ENCODE measurements at places on chromosomes 11 and 22.

GRCh38 chr11:77299528-77299993 is 1.9 kb downstream of the GDPD4 start:
- peak; percentile 97 for DNase-seq

- DNase-seq = peak; percentile 91
Measured at GRCh38 chr11:118488480-118489109, 38.7 kb upstream of the TTC36 start.

DNA sequence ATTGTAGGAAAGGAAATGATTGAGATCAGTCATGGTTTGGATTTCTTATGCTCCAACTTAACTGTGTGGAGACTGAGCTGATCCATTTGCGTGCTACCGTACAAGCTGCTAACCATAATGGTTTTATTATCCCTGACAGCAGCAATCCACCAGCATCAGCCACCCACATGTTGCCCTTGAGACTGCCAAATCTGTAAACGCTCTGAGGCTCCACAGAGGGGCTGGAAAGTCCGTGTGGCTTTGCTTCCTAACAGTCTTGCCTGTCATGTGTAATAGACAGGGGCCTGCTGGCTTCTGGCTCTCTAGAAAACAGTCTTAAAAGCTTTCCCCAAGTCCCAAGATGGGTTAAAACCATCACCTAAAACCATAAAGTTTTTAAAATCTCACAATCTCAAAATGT is 30.1 kb downstream of the ATG16L2 start:
- DNase-seq = no peak

- DNase-seq = no peak
Measured at GRCh38 chr22:43948836-43949406, 6.3 kb upstream of the SAMM50 start.

DNA sequence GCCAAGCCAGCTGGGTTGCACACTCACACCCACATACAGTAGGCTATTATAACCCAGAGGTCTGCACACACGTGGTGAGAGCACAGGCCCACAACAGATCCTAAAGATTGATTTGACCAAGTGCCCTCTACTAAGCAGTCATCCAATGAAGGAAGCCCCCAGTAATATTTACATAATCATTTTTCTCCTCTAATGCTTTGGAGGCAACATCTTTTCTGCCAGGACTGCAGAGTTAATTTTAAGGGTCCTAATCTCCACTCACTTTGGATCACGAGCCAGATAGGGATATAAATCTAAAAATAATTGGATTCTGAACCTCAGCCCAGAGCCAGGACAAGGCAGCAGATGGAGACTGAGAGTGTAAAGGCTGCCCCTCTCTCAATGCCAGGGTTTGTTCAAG is 49.1 kb upstream of the MTNR1B start:
- no peak for DNase-seq

GRCh38 chr11:1482581-1483444 is 3.8 kb downstream of the MOB2 start:
- no peak for DNase-seq

GRCh38 chr22:33919391-33920196 is 682 bp downstream of the LARGE1 start:
- peak; percentile 38 for DNase-seq

DNA sequence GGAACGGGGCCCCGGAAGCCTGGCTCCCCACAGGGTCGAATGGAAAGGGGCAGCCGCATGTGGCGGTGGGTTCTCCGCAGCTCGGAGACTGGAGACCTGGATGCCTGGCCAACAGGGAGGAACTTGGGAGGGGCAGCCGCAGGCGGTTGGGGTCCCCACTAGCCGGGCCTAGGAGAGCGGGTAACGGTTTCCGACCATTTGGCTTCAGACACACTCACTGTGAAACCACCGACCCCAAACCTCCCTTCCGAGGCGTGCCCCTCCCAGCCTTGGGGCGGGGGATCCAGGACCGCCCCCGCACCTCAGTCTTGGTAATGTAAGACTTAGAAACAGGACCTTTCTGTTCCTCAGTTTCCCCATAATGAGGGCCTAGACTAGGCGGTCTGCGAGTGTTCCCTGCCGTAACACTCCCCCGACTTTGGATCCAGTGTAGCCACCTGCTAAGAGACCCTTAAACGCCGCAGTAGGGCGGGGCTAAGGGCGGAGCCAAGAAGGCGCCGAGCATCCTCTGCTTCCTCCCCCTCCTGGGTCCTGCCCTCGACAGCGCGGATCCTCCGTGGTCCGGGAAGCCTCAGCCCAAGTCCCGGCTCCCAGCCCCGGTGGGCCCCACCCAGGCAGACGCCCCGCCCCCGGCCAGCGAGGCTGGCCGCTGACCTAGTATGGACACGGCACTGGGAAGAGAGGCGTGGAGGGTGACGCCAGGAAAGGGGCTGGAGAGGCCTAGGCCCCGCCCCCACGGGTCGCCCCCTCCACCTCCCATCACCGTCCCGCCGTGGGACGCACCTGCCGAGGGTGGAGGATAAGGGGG is 1.8 kb upstream of the RASGRP2 start:
- no peak for DNase-seq

DNA sequence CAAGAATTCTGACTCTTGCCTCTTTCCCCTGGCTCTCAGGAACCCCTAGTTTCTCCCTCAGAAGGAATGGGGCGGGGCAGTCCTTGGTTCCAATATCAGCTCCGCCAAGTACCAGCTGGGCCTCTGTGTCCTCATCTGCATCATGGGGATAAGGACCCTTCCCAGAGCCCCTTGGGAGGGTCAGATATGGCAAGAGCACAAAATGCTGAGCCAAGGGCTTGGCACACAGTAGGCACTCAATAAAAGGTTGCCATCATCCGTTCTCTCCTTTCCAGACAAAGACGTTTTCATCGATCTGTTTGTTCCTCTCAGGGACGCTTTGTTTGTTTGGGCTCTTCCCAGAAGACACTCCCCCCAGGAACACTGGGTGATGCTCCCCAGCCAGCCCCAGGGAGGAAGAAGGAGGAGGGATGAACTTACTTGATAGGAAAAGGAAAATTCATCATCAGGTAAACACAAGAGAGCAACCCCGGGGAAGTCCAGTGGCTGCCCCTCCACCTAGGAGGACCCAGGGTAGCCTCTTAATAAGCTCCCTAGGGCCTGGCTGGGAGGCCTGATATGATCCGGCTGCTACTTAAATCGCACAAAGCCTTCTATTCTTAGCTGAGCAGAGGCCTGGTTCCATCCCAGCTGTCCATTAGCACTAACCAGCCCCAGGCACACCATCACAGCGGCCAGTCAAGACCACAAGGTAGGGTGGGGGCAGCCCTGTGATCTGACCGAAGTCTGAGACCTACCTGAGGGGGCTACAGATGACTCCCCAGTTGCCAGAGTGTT is 19.6 kb downstream of the GDPD5 start:
- DNase-seq = no peak

DNA sequence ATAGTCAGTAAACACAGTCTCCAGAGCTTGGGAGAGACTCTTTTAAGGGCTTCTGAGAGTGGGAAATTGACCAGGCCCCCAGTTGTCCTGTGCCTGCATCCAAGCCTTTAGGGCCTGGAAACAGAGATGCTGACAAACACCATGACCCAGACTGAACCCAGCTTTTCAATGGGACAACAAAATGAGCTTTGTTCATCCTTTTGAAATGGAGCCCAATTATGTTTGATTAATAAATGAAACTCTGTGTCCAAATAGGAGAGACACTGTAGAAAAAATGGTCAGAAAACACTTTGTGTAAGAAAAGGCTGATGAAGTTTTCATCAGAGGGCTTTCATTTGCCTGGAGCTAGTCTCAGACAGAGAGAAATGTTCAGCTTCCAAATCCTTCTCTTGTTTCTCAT is 146.0 kb downstream of the RRAS2 start:
- DNase-seq = no peak

GRCh38 chr22:31046539-31047226 is 34.4 kb upstream of the SMTN start:
- DNase-seq = no peak

DNA sequence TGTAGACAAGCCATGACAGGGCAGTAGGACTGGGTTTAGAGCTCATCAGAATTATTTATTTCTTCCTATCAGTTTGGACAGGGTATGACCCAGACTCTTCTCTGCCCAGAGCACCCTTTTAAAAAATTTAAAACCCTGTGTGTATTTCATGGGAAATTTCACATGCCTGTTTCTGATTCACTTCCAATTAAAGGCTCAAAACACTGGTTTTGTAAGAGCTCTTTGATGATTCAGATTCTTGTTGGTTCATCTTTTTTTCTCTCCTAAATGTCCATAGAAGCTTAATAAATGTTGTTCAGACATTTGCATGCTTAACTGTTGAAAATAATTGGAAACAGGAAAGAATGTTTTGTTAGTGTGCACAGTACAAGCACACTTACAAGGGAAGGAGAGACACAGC is 13.8 kb downstream of the FLI1 start:
- DNase-seq = no peak

- DNase-seq = no peak
Measured at GRCh38 chr11:108927791-108928545, 263.1 kb downstream of the DDX10 start.

- no peak for DNase-seq
Measured at GRCh38 chr11:73001615-73002014, 140.5 kb downstream of the FCHSD2 start.

DNA sequence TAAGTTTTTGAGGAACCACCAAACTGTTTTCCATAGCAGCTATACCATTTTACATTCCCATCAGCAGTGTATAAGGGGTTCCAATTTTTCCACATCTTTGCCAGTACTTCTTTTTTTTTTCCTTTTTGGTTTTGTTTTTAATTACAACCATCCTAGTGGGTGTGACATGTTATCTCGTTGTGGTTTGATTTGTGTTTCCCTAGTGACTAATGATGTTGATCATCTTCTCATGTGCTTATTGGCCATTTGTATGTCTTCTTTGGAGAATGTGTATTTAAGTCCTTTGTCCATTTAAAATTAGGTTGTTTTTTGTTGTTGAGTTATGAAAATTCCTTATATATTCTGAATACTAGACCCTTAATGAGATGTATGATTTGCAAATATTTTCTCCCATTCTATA is 59.3 kb downstream of the STIM1 start:
- no peak for DNase-seq

- DNase-seq = no peak
Measured at GRCh38 chr22:33902073-33902472, 18.2 kb downstream of the LARGE1 start.

GRCh38 chr22:24595863-24596262 is 3.0 kb upstream of the LRRC75B start:
- no peak for DNase-seq

DNA sequence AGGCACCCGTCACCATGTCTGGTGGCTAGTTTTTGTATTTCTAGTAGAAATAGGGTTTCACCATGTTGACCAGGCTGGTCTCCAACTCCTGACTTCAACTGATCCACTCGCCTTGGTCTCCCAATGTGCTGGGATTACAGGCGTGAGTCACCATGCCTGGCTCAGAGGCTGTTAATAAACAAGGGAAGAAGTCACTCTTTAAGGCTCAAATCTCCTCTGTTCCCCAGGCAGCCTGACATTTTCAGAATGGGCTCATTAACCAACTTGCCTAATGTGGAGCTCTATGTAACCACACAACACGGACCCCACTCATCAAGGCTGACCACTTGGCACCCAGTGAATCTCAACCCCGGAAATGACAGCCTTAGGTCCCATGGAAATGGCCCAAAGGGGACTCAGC is 24.1 kb downstream of the APOL3 start:
- no peak for DNase-seq

DNA sequence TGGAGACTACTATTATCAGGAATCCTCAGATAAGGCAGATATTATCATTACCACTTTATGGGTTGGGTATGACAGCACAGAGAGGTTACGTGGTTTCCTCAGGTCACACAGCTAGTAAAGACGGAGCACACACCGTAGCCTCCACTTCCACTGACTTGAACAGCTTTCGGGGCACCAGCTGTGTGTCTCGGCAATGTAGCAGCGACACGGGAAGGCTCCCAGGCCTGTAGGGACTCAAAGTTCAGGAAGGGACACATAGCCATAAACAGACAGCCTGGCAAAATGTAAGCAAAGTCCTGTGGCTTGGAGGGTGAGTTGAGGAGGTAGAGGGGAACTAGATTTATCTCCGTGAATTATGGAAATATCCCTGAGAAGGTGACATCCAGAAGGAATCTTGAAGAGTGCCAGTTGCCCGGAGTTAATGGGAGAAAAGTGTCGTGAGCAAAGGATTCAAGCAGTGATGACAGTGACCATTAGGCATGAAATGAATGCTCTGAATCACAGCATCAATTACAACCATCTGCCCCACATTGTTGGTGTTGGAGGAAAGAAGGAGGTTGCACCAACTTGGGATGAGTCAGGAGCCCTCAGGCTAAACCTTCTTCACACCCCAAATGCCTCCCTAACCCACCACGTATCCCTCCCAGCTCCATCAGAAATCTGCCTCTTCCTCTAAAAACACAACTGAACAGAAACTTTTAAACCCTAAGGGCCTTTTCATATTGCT is 106.7 kb upstream of the ASPHD2 start:
- DNase-seq = no peak

- DNase-seq = no peak
Measured at GRCh38 chr22:43567691-43568324, 156.0 kb downstream of the MPPED1 start.

DNA sequence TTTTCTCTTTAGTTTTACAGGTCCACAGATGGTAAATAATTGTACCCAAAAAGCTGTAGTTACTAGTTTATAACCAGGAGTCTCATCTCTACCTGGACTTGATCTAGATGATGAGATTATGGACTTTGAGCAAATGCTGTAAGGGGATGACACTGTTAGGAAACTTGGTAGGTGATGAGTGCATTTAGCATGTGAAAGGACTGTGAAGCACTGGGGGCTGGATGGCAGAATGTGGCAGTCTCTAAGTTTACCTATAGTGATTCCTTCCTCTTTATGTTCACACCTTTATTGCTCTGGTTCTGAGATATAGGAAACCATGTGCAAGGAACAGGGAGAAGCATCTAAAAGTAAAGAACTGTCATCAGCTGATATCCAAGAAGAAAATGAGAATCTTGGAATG is 230.7 kb upstream of the CHORDC1 start:
- no peak for DNase-seq

DNA sequence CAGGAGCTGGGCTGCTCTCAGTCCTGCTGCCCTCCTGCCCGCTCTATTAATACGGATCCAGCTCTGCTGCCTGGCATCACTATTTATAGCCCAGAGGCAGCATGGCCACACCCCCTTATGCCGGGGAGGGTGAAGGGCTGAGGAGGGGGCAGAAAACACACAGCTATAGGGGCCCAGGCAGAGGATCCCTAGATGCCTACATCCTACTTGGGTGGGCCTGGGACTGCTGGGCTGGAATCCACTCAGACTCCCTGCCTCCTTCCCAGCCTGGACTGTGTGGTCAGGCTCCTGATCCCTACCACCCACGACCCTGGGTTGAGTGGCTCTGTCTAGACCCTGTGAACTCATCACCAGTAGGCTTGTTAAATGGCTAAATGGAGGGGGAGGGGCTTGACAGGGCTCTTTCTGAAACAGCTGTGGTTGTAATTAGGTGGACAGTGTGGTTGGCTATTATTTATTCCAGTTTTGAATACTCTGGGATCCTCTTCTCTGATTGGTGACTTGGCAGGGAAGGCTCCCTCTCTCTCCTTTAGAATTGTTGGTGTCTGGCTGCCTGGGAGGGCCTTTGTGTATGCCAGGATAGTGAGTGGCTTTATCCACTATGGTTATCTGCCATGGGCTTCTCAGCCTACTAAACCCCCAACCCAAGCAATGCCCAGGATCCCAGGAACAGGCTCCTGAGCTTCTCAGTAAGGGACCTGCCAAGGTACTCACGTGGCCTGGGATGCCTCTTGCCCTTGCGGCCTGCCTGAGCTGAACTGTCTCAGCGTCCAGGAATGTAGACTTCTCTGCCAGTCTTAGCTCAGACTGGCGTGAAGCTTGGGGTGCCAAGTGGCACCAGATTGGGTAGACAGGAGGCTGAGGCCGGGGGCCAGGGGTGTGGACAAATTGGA is 15.2 kb downstream of the PHLDB1 start:
- peak; percentile 84 for DNase-seq

All from HT-29 (cell line).